ENCODE measurements at places on chromosomes 1 and 21.

DNA sequence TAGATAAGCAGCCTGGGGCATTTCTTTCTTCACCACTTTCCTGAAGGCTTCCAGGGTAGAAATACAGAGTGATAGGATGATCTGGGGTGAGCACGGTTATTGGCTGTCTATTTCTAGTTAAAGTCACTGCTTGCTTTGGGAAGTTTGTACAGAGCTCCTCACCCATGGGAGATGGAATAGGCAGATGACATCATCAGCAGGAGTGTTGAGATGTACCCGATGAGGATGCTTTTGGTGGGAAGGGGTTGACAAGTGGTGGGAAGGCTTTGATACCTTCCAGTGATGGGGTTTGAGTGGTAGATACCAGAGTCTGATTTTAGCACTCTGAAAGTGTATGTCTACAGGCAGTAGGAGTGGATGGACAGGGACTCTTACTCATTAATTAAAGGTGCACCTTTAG is 112.6 kb downstream of the BRINP2 start:
- DNase-seq: no peak

- no peak for DNase-seq
Measured at GRCh38 chr1:3028531-3029282, 7.4 kb downstream of the ACTRT2 start.

DNA sequence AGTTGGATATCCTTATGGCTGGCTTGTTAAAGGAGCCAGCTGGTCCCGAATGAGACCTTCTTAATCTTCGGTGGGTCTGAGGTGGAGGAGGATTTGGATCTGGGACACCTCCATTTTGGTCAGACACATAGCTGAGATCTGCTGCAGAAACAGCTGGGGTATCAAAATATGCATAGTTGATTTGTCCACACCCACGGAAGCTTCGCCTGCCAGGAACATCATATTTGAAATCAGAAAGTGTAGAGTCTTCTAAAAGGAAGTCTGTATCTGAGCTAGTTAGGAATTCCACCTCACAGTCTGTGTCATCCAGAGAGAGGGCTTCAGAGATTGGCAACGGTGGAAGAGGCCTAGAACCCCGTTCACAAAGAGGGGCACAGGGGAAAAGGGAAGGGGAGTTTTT is 12.3 kb downstream of the ERRFI1 start:
- no peak for DNase-seq

DNA sequence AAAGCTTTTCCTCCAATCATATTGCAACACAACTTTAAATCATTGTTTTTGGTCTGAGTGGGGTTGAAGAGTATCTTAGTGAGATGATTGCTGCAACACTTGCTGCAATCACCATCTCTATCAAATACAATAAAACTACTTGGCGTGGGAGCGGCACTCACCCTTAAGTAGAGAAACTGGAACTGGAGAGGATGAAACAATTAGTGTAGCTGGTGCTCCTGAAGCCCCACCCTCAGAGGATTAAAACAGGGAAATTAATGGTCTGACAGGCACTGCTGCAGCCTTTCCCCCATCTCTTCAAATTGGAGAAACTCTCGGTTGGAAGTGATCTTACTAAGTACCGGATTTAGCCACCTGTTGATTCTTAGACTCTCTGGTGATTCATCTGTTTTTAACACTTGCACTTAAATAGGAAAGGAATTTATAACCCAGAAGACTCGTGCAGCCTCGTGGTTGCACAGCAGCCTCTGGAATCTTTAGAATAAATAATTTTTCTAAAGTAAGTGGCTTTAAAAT is 80.5 kb upstream of the KIF26B start:
- peak; percentile 74 for DNase-seq

GRCh38 chr1:212597487-212597886 is 11.1 kb upstream of the ATF3 start:
- DNase-seq: no peak

All from IMR-90 (cell line).